ENCODE measurements at places on chromosomes 11 and 22.

DNA sequence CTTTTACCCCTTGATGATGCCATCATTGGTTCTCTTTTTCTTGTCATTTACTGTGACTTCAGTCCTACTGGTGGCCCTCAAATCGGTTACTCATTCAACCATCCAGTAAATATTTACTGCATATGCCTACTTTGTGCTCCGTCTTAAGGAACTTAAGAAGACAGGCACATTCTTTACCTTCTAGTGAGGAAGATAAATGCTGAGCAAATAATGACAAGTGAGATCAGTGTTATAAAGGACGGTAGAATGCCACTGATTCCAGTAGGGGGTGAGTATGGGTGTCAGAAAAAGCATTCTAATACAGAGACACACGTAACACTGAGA, 1.6 kb downstream of the ANKRD42 start:
- no peak for DNase-seq

- no peak for DNase-seq
Observed at GRCh38 chr11:71355281-71355680, 92.9 kb downstream of the DHCR7 start.

DNA sequence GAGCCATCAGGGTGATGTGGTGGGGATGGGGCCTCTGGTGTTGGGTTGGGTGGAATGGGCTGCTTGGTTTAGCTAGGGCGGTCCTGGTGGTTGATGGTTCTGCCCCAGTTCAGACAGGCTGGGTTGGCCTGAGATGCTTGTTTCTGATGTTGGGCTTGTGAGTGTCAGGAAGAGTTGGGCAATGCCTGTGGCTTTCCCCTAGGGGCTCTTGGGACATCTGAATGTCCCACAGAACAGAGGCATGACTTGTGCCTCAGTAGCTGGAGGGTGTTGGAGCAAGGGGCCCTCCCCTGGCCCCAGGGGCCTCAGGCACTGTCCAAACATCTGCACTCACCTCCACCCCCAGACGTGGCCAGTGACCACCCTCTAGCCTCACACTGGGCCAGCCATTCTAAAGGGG, 14.0 kb upstream of the CTSD start:
- no peak for DNase-seq

DNA sequence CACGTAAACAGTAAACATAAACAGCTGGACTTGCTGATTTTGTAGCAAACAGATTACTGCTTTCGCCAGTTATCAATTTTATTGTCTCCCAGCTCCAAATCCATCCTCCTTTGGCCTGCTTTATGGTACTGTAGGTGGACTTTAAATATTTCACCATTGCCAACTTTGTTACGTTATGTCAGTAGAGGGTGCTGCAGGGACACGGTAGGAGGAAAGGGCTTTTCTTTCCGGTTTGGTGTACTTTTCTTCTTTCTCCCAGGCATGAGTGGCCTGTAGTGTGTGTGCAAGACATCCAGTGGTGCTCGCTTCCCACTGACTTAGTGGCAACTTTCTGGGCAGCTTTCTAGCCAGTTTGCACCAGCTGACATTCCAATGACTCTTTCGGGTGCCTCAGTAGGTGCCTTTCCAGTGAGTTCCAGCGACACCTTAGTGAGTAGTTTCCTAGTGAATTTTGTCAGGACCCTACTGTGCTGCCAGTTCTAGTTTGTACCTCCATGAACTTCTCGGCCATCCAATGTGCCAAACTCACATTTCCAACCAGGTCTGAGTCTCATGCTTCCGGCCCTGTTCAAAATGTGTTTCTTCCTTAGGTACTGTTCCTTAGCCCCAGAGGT, 267.6 kb upstream of the TENM4 start:
- no peak for DNase-seq

DNA sequence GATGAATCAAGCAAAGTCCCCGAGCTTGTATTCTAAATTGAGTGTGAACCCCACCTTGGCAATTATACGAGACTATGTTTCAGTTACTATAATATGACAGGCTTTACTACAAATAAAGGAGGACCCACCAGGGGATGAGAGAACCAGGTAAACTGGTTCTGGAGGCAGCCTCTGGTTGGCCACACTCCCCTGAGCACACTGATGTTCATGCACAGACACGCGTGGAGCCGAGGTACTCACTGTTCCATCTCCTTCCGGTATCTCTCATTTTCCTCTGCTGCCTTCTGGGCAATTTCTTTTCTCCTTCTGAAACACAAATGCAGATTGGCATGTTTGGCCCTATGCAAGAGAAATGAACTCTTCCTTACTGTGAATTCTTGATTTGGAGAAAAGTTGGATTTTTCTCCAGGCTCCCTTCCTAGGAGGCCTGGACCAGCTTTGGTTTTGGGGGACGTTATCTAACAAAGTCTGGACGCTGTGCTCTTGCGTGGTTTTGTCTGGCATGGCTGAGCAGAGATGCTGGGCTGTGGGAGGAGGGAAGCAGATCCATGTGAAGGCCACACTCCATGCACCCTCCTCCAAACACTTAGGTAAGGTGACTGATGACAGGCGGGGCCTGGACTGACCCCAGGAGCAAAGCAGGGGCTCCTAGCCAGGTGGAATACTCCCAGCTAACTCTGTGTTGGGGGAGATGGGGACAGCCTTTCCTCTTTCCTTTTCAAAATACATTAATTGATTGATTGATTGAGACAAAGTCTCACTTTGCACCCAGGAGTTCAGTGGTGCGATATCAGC, 22.9 kb downstream of the USH1C start:
- no peak for DNase-seq

DNA sequence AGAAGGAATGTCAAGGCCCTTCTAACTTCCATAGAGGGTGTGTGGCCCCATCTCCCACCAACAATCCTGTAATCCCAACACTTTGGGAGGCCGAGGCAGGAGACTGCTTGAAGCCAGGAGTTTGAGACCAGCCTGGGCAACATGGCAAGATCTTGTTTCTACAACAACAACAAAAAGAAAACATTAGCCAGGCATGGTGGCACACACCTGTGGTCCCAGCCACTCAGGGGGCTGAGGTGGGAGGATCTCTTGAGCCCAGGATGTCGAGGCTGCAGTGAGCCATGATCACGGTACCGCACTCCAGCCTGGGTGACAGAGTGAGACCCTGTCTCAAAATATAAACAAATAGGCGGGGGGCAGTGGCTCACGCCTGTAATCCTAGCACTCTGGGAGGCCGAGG, 16.9 kb downstream of the TSPAN32 start:
- no peak for DNase-seq

DNA sequence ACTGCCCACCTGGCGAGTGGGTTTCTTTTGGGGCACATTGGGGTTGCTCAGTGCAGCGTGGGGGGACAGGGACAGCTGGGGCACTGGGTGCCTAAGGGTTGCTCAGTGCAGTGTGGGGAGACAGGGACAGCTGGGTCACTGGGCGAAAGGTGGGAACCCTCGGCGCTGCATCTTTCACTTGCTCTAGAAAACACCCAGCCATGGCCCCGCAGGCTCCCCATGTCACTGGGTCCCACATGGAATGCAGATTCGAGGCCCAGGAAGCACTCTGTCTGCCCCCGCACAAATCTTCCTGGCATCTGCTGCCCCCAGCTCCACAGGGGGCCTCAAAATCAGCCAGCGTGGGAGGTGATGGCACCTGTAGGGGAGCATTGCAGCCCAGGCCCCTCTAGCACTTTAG, 229.3 kb downstream of the BRD1 start:
- no peak for DNase-seq

DNA sequence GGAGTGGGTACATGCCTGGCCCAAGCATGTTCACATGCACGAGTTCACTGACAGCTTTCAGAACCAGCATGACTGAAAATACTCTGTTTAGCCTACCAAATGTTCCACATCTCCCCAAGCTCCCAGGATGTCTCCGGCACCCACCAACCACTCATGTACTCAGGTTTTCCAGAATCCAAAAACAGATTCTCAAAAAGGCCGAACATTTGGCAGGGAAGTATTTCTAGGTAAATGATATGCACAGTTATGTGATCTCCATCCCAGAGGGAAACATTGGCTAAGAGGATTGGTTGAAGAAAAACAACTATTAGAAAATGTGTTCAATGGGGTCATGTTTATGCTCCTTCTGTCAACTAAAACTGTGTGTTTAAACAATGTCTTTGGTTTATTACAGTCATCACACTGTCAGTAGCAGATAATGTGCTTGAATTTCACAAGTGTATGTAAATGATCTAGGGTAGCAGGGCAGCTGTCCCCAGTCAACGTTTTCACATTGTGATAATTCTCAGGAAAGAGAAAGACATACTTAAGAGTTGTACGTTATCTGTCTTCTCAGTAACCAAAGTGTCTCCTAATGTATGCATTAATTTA, 52.3 kb downstream of the BARX2 start:
- no peak for DNase-seq

DNA sequence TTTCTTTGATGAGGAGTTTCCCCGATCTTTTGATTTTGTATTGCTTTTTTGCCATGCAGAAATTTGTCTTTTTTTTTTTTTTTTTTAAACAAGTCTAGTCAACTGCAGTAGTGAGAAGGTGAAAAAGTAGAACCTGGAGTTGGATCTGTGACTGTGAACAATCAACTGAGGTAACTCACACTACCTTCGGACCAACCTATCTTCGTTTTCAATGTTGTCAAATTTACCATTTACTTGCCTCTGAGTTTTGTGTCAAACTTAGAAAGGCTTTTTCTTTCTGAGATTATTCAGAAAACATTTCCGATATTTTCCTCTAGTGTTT, 20.5 kb downstream of the KLHL22 start:
- no peak for DNase-seq

- no peak for DNase-seq
Observed at GRCh38 chr11:38460429-38460828, 1862.4 kb upstream of the RAG2 start.

- no peak for DNase-seq
Observed at GRCh38 chr11:17978553-17979287, 34.1 kb downstream of the SERGEF start.

GRCh38 chr11:45023065-45023365, 72.3 kb upstream of the TP53I11 start:
- no peak for DNase-seq

DNA sequence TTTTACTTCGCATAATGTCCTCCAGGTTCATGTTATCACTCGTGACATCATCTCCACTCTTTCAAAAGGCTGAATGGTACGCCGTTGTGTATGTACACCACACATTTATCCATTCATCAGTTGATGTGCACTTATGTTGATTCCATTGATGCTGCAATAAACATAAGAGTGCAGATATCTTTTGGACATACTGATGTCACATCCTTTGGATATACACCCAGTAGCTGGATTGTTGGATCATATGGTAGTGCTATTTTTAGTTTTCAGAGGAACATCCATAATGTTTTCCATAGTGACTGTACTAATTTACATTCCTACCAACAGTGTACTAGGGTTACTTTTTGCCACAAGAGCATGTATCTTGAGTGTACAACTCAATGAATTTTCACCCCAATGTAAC, 25.0 kb upstream of the NELL1 start:
- DNase-seq = no peak

GRCh38 chr11:128845334-128845780, 21.7 kb downstream of the KCNJ1 start:
- DNase-seq = no peak

DNA sequence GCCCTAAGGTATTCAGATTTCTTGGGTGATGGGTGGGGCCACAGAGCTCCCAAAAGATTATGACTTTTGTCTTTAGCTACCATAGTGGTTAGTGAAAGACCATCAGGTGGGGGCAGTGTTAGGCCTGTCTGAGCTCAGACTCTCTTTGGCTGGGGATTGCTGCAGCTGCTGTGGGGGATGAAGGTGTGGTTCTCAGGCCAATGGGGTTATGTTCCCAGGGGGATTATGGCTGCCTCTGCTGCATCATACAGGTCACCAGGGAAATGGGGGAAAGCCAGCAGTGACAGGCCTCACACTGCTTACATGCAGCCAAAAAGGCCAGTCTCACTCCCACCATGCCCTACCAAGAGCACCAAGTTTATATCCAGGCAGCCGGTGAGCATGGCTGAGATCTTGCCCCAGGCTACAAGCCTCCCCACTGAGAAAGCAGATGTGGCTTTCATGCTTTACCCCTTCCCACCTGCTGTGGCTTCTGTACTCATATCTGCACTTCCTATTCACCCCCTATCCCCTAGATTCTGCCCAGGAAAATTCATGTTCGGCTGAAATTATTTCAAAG, 24.8 kb downstream of the CNTF start:
- DNase-seq = no peak

DNA sequence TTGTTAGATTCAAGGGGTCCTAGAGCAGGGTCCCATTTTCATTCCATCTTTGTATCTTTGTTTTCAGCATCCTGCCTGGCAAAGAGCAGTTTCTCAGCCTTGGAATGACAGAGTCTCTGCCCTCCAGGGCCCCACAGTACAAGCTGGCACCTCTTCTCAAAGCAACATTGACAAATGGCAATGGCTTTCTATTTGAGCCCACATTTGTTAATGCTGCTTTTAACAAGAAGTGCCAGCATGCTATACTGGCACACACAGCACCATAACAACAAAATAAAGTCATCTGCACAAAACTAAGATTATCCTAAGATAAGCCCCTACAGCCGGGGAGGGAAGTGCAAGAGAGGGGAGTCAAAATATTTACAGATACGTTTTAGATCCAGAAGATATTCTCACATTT, 309.7 kb upstream of the C11orf87 start:
- DNase-seq = no peak

- DNase-seq = no peak
Observed at GRCh38 chr22:27990879-27991278, 71.8 kb upstream of the PITPNB start.

- DNase-seq = no peak
Observed at GRCh38 chr11:116544721-116545120, 228.1 kb downstream of the BUD13 start.

DNA sequence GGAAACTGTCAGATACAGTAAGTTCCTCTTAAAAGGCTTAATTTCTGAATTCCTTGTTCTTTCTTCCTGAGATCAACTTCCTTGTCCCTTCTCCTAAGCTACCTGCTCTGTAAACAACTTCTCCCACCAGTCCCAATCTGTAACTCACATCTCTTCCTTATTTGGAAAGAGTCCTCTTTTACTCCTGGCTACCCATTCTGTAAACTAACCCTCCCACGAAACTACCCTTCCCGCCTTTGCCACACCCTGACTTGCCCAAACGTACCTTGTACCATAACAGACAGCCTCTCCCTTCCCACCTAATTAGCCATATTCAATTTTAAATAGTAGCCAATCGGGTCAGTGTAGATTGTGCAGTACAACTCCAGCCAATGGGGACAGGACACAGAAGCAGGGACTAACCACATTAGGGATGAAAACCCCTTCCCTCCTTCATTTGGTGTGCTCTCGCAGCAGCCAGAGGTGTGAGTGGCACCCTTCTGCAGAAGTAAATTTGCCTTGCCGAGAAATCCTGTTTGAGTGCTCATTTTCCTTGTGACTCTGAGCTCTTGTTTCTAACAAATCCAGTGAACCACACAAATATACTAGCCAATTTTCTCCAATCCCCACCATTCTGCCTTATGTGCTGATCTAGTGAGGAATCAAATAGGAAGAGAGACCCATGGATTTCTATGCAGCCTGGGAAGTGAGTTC, 49.5 kb downstream of the ZNF280B start:
- DNase-seq = no peak

DNA sequence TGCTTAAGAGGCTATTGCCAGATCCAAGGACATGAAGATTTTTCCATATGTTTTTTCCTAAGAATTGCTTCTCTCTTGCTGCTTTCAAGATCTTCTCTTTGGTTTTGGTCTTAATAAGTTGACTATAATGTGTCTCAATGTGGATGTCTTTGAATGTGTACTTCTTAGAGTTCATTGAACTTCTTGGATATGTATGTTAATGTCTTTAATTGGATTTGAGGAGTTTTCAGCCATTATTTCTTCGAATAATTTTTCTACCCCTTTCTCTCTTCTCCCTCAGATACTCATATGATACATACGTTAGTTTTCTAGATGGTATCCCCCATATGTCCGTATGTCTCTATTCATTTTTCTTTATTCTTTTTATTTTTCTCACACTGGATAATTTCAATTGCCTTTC, 13.2 kb downstream of the CABIN1 start:
- DNase-seq = no peak

GRCh38 chr11:118699506-118700220, 20.2 kb upstream of the TREH start:
- no peak for DNase-seq

Data from AG09319 (cell line).